MCF 10A (cell line): ENCODE measurements at places on chromosomes 12 and 14. TPM values are rescaled to one million over a fixed set of nuclear protein-coding genes. Genes with fewer than 3 reads are reported as not detected.

- no peak for DNase-seq
Measured at GRCh38 chr12:96143827-96144565, 50.2 kb upstream of the ELK3 start.

Gene AICDA
- not detected in 2 replicates for total RNA-seq

Gene SERPINA12
- not detected in 2 replicates for total RNA-seq

DNA sequence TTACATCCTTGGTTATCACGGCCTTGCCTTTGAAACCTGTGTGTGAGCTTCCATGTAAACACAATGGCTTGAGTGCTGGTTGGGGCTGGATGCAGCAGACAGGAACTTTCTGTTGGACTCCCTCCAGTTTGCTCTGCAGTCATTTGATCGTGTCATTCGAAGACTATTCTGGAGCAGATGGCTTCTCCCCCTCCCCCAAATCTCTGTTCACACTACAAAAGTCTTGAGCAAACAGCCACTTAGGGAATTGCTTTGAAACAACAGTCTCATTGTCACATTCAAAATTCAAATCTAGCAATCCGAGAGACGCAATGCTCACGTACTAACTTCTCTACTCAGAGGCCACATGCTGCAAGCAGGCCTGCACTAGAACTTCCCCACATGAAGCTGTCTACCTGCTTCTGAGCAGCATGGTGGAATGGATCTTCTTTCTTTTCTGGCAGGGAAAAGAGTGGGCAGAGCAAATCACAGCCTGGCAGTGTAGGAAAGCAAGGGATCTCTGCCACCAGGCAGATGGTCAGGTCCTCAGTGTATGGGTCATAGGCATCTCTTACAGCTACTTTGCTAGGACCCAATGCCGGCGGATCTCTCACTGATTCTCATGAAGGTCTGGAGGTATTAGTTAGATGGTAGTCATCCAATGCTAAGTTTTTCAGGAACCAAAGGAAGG lies 214.2 kb downstream of the PPM1H start:
- DNase-seq, result no peak

Gene TGM1
- total RNA-seq, result 16.9 and 26.2 TPM in 2 replicates

DNA sequence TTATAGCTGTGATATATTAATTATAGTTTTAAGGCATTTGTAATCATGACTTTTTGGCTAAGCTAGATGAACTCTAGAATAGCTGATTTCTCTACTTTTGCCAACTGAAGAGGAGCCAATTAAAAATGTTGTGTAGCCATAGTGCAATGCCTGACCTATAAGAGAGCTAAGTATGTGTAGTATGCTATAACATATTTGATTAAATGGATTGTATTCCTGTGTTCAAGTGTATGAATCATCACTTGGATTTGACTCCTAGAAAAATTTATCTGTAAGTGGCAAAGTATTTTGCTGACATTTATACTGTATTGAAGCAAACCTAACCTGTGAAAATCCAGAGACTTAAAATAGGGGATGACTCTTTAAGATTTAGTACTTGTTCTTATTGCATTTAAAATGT lies 34.2 kb downstream of the PCNX4 start:
- no peak for DNase-seq

GRCh38 chr14:49089107-49089506 lies 497.1 kb downstream of the RPS29 start:
- no peak for DNase-seq

GRCh38 chr14:80965037-80965436 lies 9.6 kb downstream of the TSHR start:
- DNase-seq, result no peak

Gene NID2
- total RNA-seq, result not detected in 2 replicates

DNA sequence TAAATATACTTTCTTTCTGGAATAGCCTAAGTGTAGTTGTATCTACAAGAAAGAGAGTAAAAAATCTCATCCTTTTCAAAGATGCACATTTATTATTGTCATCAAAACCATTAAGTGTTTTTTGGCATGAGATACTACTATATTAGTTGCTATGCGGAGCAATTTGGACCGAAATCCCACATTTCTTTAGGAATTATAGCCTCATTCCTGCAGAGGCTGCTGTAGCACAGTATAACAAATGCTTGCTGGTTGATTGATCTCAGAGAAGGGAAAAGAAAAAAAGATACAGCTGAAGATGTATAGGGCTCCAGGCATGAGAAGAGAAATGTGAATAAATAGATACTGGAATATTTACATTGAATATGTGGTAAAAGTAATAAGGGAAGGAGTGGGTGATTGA lies 36.0 kb downstream of the RHOJ start:
- DNase-seq, result no peak

Gene NANOG
- not detected in 2 replicates for total RNA-seq

GRCh38 chr12:84117190-84117589 lies 795.4 kb downstream of the SLC6A15 start:
- no peak for DNase-seq

DNA sequence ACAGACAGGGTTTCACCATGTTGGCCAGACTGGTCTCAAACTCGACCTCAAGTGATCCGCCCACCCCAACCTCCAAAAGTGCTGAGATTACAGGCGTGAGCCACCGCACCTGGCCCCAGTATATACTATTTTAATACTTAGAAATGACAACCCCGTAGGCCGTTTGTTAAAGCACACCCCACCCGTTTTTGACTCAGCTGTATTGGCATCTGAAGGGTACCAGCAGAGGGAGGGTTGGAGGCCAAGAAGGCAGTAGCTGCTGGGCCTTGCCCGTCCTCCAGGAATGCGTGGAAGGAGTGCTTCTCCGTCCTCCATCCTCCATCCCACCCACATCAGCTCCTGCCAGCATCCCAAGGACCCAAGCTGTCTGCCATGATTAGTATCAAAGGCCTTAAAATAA lies 6.3 kb upstream of the NIN start:
- DNase-seq, result no peak

GRCh38 chr14:38994731-38995130 lies 108.3 kb downstream of the SEC23A start:
- no peak for DNase-seq

Gene ZFHX2
- total RNA-seq, result 1.8 and 2.1 TPM in 2 replicates

GRCh38 chr12:13780453-13780852 lies 200.9 kb downstream of the GRIN2B start:
- DNase-seq, result no peak

DNA sequence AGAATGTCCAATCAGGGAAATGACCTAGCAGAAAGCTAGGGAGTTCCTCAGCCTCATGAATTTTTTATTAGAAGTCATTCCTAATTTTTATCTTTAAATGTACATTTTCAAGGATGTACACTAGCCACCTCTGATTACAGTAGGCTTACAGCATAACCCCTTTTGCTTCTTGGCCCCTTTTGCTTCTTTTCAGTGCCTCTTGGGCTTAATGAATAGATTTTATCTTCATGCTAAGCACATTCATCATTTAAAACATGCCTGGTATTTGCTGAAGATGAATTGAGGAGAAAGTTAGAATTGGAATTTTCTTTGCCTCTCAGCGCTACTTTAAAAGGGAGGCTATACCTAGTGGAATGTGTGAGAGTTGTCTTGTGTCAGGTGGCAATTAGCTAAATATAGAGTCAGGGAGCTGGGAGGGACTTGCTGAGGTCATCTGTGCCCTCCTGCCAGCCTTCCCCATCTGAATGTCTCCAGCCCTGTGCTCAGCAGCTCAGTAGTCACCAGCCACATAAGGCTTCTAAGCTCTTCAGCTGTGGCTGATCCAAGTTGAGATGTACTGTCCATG lies 132.1 kb downstream of the SAMD4A start:
- DNase-seq, result no peak

Gene FOXN4
- not detected in 2 replicates for total RNA-seq

Gene SAMD15
- 0.81 and 0.86 TPM in 2 replicates for total RNA-seq

- peak; percentile 28 for DNase-seq
Measured at GRCh38 chr12:92438641-92439419, 264.0 kb upstream of the PLEKHG7 start.

DNA sequence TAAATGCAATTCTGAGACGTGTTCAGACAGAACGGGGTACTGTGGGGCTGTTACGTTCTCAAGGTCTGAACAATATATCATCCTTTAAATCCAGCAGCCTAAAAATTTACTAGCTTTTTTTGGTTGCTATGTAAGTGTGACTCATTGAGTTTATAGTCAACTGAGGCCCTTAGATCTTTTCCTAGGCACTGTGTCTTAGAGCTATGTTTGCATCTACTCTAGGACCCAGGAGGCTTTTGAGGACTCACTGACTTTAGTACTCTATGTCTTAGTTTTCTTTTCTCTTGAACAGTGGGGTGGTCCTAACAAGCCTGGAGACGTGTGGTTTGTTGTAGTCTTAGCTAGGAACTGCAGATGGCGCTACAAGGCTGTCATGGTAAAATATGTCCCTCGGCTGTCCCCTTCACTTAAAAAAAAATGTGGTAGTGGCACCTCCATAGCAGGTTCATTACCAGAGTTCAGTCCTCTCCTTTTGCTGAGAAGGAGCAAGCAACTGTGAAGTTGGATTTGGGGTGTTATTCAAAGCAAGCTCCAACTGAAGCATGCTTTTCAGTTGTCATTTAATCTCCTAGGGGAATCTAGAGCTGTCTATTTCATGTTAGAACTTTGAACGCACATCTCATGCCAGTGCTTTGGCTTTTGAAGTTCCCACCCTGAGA lies 8.7 kb upstream of the SPATS2 start:
- DNase-seq, result peak; percentile 72

DNA sequence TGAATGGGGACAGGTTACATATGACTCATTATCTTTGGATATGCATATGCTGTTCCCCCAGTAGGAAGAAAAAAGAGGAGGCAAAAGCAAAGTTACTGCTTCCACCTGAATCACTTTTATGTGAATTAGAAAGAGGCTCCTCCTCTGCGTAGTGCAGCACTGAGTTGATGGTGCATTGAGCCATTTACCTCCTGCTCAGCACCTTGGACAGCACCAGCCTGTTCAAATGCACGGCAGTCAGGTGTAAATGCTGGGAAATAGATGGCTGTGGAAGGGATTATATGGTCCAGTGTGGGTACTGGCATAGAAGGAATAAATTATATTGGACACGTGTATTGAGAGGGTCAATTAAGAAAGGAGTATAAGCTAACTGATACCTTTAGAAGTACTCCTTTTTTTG lies 541.9 kb upstream of the SEL1L start:
- DNase-seq, result peak; percentile 68

- no peak for DNase-seq
Measured at GRCh38 chr14:50745401-50746058, 77.4 kb upstream of the SAV1 start.

Gene FAM90A1
- not detected in 2 replicates for total RNA-seq

Gene FIGNL2
- not detected in 2 replicates for total RNA-seq

- no peak for DNase-seq
Measured at GRCh38 chr14:101708853-101709532, 52.5 kb upstream of the PPP2R5C start.

GRCh38 chr12:4168036-4168435 lies 105.5 kb upstream of the CCND2 start:
- DNase-seq, result no peak

Gene IL26
- total RNA-seq, result not detected in 2 replicates
